ENCODE measurements at places on chromosomes 7 and 10. TPM values are rescaled to one million over a fixed set of nuclear protein-coding genes. Genes with fewer than 3 reads are reported as not detected.

The A1CF gene
- total RNA-seq, result not detected

The DNAJC12 gene
- 12.9 TPM for total RNA-seq

The AMPH gene
- not detected for total RNA-seq

The CCDC3 gene
- total RNA-seq, result not detected

The GRID2IP gene
- 0.33 TPM for total RNA-seq

DNA sequence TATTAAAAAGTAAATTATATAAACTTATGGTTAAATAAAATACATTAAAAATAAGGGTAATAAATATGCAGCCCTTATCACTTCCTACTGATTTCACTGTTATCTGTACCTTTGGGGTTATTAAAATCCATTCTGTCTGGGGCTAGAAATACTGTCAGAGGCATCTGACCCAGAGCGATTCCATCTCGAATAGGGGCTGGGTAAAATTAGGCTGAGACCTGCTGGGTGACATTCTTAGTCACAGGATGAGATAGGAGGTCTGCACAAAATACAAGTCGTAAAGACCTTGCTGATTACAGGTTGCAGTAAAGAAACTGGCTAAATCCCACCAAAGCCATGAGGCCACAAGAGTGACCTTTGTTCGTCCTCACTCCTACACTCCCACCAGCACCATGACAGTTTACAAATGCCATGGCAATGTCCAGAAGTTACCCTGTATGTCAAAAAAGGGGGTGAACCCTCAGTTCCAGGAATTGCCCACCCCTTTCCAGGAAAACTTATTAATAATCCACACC lies 77.6 kb downstream of the COBL start:
- no peak for DNase-seq

GRCh38 chr7:33868166-33868565 lies 37.2 kb upstream of the BMPER start:
- no peak for DNase-seq

GRCh38 chr10:97726636-97727178 lies 10.2 kb upstream of the ZFYVE27 start:
- no peak for DNase-seq

DNA sequence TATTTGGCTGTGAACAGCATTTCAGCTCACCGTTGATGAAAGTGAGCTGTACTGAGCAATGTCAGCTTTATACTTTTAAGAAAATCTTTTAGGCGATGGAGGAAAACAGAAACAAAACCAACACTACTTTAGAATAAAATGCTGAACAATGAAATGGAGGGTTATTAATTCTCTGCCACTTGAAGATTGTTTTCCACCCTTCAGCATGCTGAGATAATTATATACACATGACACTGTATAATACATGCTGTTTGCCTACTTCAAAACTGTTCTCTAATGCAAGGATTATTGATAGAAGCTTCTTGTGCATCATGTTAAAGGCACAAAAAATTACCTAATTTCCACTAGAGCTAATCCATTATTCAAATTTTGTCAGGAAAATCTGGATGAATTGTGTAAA lies 66.8 kb downstream of the CACNA2D1 start:
- DNase-seq, result no peak

- no peak for DNase-seq
Measured at GRCh38 chr10:58140691-58141347, 126.9 kb downstream of the IPMK start.

DNA sequence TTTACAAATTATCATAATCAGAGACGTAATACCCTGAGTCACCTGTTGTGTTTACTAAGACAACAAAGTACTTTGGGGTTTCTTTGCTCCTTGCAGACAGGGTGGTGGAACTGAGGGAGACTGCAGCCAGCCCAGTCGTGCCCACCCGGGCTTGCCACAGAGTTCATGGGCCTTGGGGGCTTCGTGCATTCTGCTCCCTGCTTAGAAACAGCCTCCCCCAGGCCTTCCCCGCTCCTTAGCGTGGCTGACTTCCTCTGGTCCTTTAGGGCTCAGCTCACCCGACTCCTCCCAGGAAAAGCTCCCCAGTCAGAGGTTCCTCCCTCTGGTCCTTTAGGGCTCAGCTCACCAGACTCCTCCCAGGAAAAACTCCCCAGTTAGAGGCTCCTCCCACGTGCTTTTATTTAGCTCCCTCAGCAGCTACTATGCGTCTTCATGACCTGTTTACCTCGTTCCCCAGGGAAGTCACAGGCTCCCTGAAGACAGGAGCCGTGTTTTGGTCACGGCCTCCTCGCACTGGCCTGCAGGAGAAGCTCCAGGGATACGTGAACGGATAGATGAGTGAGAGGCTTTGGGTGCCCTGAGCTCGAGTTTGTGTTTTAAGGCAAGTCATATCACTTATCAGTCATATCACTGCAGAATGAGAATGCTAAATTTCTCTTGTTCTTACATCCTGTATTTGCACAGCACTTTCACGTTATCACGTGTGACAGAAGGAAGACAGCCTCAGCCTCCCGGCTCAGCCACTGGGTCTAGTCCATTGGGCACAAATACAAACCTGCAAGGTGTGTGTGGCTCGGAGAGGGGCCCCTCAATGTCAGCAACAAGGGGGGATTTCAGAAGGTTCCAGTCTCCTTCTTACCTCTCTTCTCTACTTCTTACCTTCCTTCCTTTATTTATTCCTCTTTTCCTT lies 52.7 kb upstream of the VIPR2 start:
- DNase-seq, result no peak

DNA sequence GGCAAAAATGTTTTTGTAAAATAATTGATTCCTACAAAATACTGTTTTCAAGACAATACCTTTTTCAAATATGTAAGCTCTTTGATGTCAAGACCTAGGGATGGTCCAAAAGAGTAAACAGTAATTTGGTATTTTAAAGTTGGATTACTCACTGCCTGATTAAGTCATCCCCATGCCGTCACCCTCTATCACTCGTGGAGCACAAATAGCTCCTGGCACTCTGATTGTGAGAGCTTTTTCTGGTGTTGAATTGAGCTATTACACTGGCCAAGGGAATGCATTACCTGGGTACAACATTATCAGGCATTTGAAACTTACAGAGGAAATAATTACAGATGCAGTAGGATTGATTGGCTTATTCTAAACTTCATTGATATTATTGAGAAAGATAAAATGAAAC lies 231.9 kb upstream of the GRM3 start:
- DNase-seq, result no peak

DNA sequence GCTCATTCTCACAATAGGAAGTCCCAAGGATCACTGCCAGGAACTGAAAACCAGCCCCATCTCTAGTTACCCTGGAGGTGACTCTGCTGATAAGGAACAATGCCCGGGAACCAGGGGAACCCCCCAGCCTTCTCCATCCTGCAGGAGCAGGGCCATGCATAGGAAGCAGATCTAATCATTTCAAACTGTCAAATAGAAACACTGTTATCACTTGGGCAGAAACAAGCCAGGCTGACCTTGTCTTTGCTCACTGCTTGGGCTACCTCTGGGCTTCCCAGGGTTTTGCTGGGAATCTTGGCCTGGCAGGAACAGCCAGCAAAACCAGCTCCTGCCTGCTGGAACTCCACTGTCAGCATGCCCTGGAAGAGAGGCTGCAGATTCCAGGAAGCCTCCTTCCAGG lies 114.1 kb downstream of the RNF216 start:
- DNase-seq, result no peak

- DNase-seq, result no peak
Measured at GRCh38 chr7:128877756-128878120, 15.1 kb downstream of the ATP6V1F start.

- DNase-seq, result no peak
Measured at GRCh38 chr7:98233219-98234070, 18.6 kb downstream of the TECPR1 start.

GRCh38 chr10:75682649-75683557 lies 251.5 kb downstream of the LRMDA start:
- DNase-seq, result no peak

DNA sequence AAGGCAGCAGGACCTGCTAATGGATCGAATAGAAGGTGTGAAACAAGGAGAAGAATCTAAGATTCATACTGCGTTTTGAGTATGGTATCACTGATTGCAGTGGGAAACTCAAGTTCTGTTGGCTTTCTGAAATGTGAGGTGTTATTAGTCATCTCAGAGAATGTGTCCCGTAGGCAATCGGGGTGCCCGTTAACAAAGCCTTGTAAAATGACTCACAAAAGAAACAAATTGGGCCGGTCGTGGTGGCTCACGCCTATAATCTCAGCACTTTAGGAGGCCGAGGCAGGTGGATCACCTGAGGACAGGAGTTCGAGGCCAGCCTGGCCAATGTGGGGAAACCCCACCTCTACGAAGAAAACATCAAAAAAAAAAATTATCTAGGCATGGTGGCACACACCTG lies 118.2 kb upstream of the C7orf33 start:
- DNase-seq, result no peak

DNA sequence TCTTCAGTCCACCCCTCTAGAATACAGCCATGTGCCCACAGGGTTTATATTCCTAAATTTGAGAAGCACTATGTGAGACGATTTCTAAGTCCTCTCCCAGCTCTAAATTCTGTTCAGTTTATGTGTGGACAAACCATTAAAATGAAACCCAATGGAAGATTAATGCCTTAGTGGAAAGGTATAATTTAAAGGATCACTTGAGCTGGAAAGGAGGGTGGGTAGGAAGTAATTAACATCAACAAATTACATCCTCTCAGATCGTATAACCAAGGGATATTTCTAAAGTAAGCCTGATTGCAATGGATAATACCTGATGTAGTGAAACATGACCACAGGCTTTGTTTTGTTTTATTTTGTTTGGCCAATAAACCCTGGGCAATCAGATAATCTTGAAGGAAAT lies 511.0 kb upstream of the COBL start:
- DNase-seq, result no peak

DNA sequence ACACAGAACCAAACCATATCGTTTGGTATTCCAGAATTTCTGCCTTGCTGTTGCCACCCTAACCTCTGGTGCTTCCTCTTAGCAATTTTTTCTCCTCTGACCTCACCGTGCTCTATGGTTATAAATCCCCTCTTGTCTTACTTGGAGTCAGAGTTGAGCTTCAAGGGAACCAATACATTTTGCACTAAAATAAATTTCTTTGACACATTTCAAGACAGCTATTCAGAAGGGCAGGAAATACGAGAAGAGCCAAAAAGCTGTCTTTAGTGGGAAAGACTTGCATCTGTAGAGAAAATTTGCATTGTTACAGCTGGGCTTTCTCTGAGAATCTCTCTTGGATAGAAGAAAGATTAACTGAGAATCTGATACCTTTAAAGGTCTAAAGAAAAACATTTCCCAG lies 14.5 kb upstream of the AKR1C2 start:
- no peak for DNase-seq

DNA sequence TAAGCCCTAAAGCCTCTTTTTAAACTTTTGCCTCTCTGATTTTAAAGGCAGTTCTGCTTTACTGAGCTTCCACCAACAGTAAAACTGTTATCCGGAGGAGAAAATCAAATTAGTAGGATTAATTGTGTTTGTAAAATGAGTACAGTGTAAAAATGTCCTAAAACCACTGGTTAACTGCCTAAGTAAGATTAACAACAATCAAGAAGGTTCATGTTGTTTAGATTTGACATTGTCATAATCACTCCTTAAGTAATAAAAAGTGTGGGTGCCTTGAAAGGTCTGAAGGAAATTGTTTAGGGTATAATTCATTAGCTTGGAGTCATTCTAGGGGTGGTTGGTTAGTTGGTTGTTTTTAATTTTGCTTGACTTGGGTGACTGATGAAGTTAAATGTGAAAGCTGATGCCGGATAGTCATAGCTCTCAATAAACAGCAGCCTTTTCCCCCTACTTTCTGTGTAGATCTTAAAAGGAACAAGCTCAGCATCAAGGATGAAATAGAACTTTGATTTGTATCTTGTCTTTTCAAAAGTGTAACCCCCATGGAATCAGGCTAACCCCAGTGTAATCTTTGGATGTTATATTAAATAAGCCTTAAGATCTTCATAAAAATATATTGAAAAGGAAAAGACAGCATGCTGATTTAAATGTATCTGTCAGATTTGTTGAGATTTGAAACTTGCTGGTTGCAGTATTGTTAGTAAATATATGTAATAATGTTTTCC lies 148.3 kb downstream of the ARID5B start:
- DNase-seq, result no peak

GRCh38 chr7:40579401-40579800 lies 444.6 kb downstream of the SUGCT start:
- DNase-seq, result no peak

DNA sequence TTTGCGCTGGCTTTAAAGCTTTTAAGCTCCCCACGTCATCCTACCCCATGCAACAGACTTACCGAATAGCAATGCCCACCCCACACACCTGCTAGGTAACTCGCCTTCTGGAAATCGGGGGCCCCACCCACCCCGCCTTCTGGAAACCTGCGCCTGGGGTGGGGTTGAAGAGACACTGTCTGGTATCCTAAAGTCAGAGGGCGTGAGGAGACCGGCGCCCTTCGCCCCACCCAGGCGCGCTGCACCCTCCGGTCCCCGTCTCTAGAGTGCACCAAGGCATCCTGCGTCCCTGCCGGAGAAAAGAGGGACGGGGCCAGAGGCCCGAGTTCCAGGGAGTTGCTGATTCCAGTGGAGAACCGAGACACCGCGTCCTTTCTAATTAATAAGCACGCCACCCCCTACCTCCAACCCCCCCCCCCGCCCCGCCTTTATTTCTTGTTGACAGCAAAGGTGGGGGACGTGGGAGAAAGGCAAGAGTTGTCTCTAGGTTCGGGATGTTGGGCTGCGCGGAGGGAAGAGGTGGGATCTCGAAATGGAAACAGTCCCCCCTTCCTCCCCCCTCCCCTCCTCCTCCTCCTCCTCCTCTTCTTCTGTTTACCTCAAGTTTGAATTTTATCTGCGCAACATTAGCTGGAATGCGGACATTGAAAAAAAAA lies 220.9 kb upstream of the MKLN1 start:
- DNase-seq, result peak; percentile 82

GRCh38 chr7:101701153-101701794 lies 72.2 kb upstream of the MYL10 start:
- DNase-seq, result no peak

DNA sequence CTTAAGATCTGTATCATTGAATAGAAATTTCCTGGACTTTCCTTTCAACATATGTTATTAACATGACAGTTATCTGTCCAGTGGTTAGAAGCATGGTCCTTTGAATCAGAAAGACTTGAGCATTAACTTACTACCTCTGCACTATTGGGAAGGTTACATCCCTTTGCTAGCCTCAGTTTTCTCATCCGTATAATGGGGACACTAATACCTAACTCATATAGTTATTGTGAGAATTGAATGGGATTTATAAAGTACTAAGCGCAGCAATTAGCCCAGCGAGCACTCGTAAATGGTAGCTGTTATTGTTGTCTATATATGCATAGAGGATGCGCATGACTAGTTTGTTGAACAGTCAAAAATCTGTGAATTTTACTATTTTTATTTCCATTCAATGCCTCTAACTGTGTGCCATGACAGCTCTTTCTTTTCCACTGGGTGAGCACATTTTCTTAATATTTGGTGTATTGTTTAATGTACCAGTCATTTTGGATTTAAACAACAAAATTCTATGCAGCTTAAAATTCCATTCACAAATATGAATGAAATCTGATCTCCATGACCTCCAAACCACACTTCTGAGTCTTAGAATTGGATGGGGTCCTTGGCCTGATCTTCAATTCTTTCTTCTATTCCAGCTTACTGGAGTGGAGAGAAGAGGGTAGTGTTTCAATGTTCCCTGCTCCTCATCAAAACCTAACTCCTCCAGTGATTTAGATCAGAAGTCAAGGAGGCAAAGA lies 65.0 kb downstream of the CACNB2 start:
- no peak for DNase-seq
